Hair follicle dermal papilla cell (primary cell): ENCODE measurements at places on chromosomes 11 and 22. TPM values are rescaled to one million over a fixed set of nuclear protein-coding genes. Genes with fewer than 3 reads are reported as not detected.

The TPBGL gene
- not detected in 2 replicates for total RNA-seq

The SLC22A25 gene
- not detected in 2 replicates for total RNA-seq

The CABP4 gene
- not detected in 2 replicates for total RNA-seq

The CRYAB gene
- 35.2 and 47.7 TPM in 2 replicates for total RNA-seq

The ZNF280A gene
- total RNA-seq: not detected in 2 replicates

The OR51E2 gene
- 0.12 TPM in 1 of 2 replicates, not detected in the other for total RNA-seq

The OLFML1 gene
- 39.2 and 53.5 TPM in 2 replicates for total RNA-seq

The TRPM5 gene
- total RNA-seq: not detected in 2 replicates

The PATE2 gene
- not detected in 2 replicates for total RNA-seq

The PGGHG gene
- total RNA-seq: 16.9 and 28.1 TPM in 2 replicates

The THY1 gene
- total RNA-seq: 344 and 455 TPM in 2 replicates

The CXCR5 gene
- not detected in 2 replicates for total RNA-seq

The RIBC2 gene
- total RNA-seq: 0.16 TPM in 1 of 2 replicates, not detected in the other

The KCNJ11 gene
- total RNA-seq: not detected in 2 replicates

The NCF4 gene
- not detected in 2 replicates for total RNA-seq

The VSIG10L2 gene
- total RNA-seq: under 0.01 and 0.36 TPM in 2 replicates

The C11orf87 gene
- not detected in 2 replicates for total RNA-seq

The OR2AT4 gene
- not detected in 2 replicates for total RNA-seq

The TUBA8 gene
- total RNA-seq: 0.85 and 1.5 TPM in 2 replicates

The GRAP2 gene
- not detected in 2 replicates for total RNA-seq

The MGAT3 gene
- total RNA-seq: 0.16 and 0.36 TPM in 2 replicates

The SYT13 gene
- not detected in 2 replicates for total RNA-seq

The LMO2 gene
- under 0.01 TPM in 1 of 2 replicates, not detected in the other for total RNA-seq

The IGSF22 gene
- under 0.01 TPM in 1 of 2 replicates, not detected in the other for total RNA-seq

The TMEM223 gene
- total RNA-seq: 12.3 and 13.1 TPM in 2 replicates

The MYBPC3 gene
- not detected in 2 replicates for total RNA-seq

The OR8A1 gene
- total RNA-seq: under 0.01 TPM in 1 of 2 replicates, not detected in the other

The C11orf16 gene
- total RNA-seq: not detected in 2 replicates

The OR4D5 gene
- total RNA-seq: not detected in 2 replicates

The MPZL2 gene
- total RNA-seq: 0.12 TPM in 1 of 2 replicates, not detected in the other

The CD6 gene
- not detected in 2 replicates for total RNA-seq

The PGA4 gene
- 0.16 and 0.61 TPM in 2 replicates for total RNA-seq

The USP2 gene
- total RNA-seq: 0.24 and 0.32 TPM in 2 replicates

The IFITM10 gene
- 0.65 and 1.2 TPM in 2 replicates for total RNA-seq

The ABTB2 gene
- total RNA-seq: 9.0 and 9.1 TPM in 2 replicates

The IL17REL gene
- not detected in 2 replicates for total RNA-seq

The CPT1A gene
- total RNA-seq: 27.2 and 29.4 TPM in 2 replicates

The C22orf23 gene
- total RNA-seq: 0.24 and 0.65 TPM in 2 replicates

The PGA5 gene
- 0.16 and 0.61 TPM in 2 replicates for total RNA-seq

The ADAMTS15 gene
- 0.32 and 0.85 TPM in 2 replicates for total RNA-seq

The DSCAML1 gene
- total RNA-seq: not detected in 2 replicates

The NAV2 gene
- 10.8 and 14.1 TPM in 2 replicates for total RNA-seq

The E2F8 gene
- 0.24 TPM in 1 of 2 replicates, not detected in the other for total RNA-seq

The OR8G5 gene
- not detected in 2 replicates for total RNA-seq

The APOL5 gene
- total RNA-seq: not detected in 2 replicates

The SMCO4 gene
- total RNA-seq: 11.0 and 14.3 TPM in 2 replicates

The NLRX1 gene
- 27.7 and 28.7 TPM in 2 replicates for total RNA-seq

The RFPL2 gene
- total RNA-seq: not detected in 2 replicates

The SLC22A6 gene
- total RNA-seq: not detected in 2 replicates

The GP1BB gene
- total RNA-seq: 4.3 and 5.0 TPM in 2 replicates

The FGF3 gene
- total RNA-seq: not detected in 2 replicates

The CEND1 gene
- total RNA-seq: 0.97 and 1.9 TPM in 2 replicates

The HSPB2 gene
- 0.49 and 2.6 TPM in 2 replicates for total RNA-seq

The OR5P2 gene
- total RNA-seq: not detected in 2 replicates

The GGTLC2 gene
- total RNA-seq: not detected in 2 replicates

The SCO2 gene
- total RNA-seq: 3.2 and 6.1 TPM in 2 replicates

The SLC35F2 gene
- 6.3 and 8.8 TPM in 2 replicates for total RNA-seq

The SLC22A8 gene
- not detected in 2 replicates for total RNA-seq

The NRIP3 gene
- 14.7 and 15.3 TPM in 2 replicates for total RNA-seq
